ENCODE measurements at places on chromosomes 4 and X. TPM values are rescaled to one million over a fixed set of nuclear protein-coding genes. Genes with fewer than 3 reads are reported as not detected.

Gene ITIH6
- 3.7 TPM for total RNA-seq

Gene NPY1R
- 1.4 TPM for total RNA-seq

Gene HSFX2
- total RNA-seq = not detected

Gene NDNF
- 5.2 TPM for total RNA-seq

Gene MTMR8
- 0.82 TPM for total RNA-seq

Gene CXCL11
- total RNA-seq = 0.23 TPM

Gene CXorf65
- not detected for total RNA-seq

Gene IQCM
- not detected for total RNA-seq

Gene USO1
- total RNA-seq = 52.0 TPM

Gene ATP5ME
- total RNA-seq = 148 TPM

Gene MAOA
- 70.7 TPM for total RNA-seq

Gene DGKQ
- total RNA-seq = 17.1 TPM

Gene FHDC1
- 15.3 TPM for total RNA-seq

Gene HTN1
- not detected for total RNA-seq

Gene UGT2B7
- not detected for total RNA-seq

GRCh38 chr4:40628888-40629287 lies 776 bp downstream of the RBM47 start:
- no peaks in the 10 kb centered on the region for H3K36me3 ChIP-seq
- H3K27ac ChIP-seq = peak overlapping the region; percentile 97

- DNase-seq = no peak
- no peak overlapping the region for H3K27ac ChIP-seq
- no peaks in the 10 kb centered on the region for H3K36me3 ChIP-seq
- no peaks in the 10 kb centered on the region for H3K4me1 ChIP-seq
- H3K27me3 ChIP-seq = no peaks in the 10 kb centered on the region
- no peak overlapping the region for H3K4me3 ChIP-seq
These were observed 5.5 kb downstream of the SAT1 start for GRCh38 chrX:23788521-23788920.

DNA sequence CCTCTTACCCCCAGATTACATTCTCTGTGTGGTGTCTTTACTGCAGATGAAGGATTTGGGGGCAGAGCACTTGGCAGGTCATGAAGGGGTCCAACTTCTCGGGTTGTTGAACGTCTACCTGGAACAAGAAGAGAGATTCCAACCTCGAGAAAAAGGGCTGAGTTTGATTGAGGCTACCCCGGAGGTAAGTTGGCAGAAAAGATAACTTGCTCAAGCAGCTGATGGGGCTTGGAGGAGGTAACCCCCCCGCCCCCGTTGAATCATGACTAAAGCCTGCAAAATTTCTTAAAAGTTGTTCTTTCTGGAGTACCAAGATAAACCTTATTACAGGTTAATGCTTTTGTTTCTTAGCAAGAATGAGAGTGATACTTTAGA lies 1.5 kb downstream of the CCNG2 start:
- no peaks in the 10 kb centered on the region for H3K27me3 ChIP-seq
- peak overlapping the region; percentile 83 for H3K4me3 ChIP-seq
- no peaks in the 10 kb centered on the region for H3K4me1 ChIP-seq
- no peak for DNase-seq
- H3K27ac ChIP-seq = peak overlapping the region; percentile 99

DNA sequence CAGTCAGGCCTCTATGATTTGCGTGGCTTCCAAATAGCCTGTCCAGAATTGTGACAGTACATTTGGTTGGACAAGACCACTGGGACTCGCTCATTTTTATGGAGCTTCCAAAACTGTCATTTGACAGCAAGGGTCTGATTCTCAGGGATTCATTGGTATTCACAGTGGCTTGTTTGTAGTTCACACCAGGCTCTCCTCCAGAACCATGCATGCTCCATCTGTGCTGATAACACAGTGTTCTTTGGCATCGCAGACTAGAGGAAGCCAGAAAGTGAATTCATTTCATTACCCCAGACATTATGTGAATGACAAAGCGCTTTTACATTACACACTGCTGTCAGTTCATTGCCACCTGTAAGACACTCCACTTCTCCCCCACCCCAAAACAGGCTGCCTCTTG lies 208.3 kb downstream of the ARHGAP10 start:
- H3K4me1 ChIP-seq = no peaks in the 10 kb centered on the region
- no peak overlapping the region for H3K27ac ChIP-seq
- H3K27me3 ChIP-seq = no peaks in the 10 kb centered on the region
- DNase-seq = no peak
- no peaks in the 10 kb centered on the region for H3K36me3 ChIP-seq

GRCh38 chr4:109826719-109827118 lies 1.1 kb upstream of the RRH start:
- H3K4me3 ChIP-seq = no peak overlapping the region
- no peak overlapping the region for H3K27ac ChIP-seq
- H3K27me3 ChIP-seq = no peaks in the 10 kb centered on the region
- no peaks in the 10 kb centered on the region for H3K36me3 ChIP-seq
- H3K4me1 ChIP-seq = no peaks in the 10 kb centered on the region

GRCh38 chrX:108250654-108251579 lies 159.3 kb downstream of the ATG4A start:
- H3K27ac ChIP-seq = no peak overlapping the region
- H3K4me1 ChIP-seq = no peaks in the 10 kb centered on the region
- H3K27me3 ChIP-seq = no peaks in the 10 kb centered on the region
- H3K4me3 ChIP-seq = no peak overlapping the region
- no peaks in the 10 kb centered on the region for H3K36me3 ChIP-seq

GRCh38 chr4:4862071-4862551 lies 2.6 kb downstream of the MSX1 start:
- no peak for DNase-seq
- no peak overlapping the region for H3K4me3 ChIP-seq
- no peaks in the 10 kb centered on the region for H3K36me3 ChIP-seq
- H3K27me3 ChIP-seq = peaks cover 44% of the 10 kb centered on the region
- peaks cover 3% of the 10 kb centered on the region for H3K4me1 ChIP-seq

- no peak overlapping the region for H3K4me3 ChIP-seq
- no peaks in the 10 kb centered on the region for H3K36me3 ChIP-seq
- peak overlapping the region; percentile 61 for H3K27ac ChIP-seq
These were observed 133.1 kb downstream of the AFAP1 start for GRCh38 chr4:7806338-7807090.

DNA sequence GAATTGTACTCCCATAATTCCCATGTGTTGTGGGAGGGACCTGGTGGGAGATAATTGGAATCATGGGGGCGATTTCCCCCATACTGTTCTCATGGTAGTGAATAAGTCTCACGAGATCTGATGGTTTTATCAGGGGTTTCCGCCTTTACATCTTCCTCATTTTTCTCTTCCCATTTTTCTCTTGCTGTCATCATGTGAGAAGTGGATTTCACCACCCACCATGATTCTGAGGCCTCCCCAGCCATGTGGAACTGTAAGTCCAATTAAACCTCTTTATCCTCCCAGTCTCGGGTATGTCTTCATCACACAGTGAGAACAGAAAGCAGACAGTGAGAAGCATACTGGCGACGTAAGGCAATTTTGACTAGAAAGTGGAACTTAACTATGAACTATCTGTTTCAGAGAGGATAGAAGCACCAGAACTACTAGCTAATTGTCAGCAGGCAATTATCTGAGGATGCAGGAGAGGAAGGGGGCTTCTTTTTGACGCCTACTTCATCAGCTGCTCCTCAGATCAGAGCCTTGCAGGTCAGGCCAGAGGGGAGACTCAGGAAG lies 8.5 kb upstream of the GPR50 start:
- no peaks in the 10 kb centered on the region for H3K36me3 ChIP-seq
- H3K4me3 ChIP-seq = no peak overlapping the region
- H3K27me3 ChIP-seq = no peaks in the 10 kb centered on the region
- no peak overlapping the region for H3K27ac ChIP-seq

GRCh38 chrX:23790155-23790497 lies 7.2 kb downstream of the SAT1 start:
- no peak overlapping the region for H3K27ac ChIP-seq
- H3K36me3 ChIP-seq = no peaks in the 10 kb centered on the region
- H3K4me1 ChIP-seq = no peaks in the 10 kb centered on the region
- H3K4me3 ChIP-seq = no peak overlapping the region
- H3K27me3 ChIP-seq = no peaks in the 10 kb centered on the region

- no peak overlapping the region for H3K27ac ChIP-seq
- no peaks in the 10 kb centered on the region for H3K36me3 ChIP-seq
- H3K4me3 ChIP-seq = no peak overlapping the region
- no peaks in the 10 kb centered on the region for H3K27me3 ChIP-seq
- no peak for DNase-seq
These were observed 45.1 kb downstream of the RPS3A start for GRCh38 chr4:151144329-151145072.

GRCh38 chr4:40848940-40849339 lies 99.2 kb downstream of the NSUN7 start:
- H3K4me1 ChIP-seq = no peaks in the 10 kb centered on the region
- no peak overlapping the region for H3K4me3 ChIP-seq
- no peak overlapping the region for H3K27ac ChIP-seq
- DNase-seq = no peak
- no peaks in the 10 kb centered on the region for H3K36me3 ChIP-seq
- H3K27me3 ChIP-seq = no peaks in the 10 kb centered on the region
